ENCODE measurements at places on chromosomes 5 and 9. TPM values are rescaled to one million over a fixed set of nuclear protein-coding genes. Genes with fewer than 3 reads are reported as not detected.
A peak's percentile ranks its signal among the peaks of the same experiment; 100 is the strongest.

- H3K4me1 ChIP-seq, result no peaks in the 10 kb centered on the region
- no peak overlapping the region for H3K27ac ChIP-seq
- H3K4me3 ChIP-seq, result no peak overlapping the region
These were observed 189.4 kb downstream of the CCDC192 start for GRCh38 chr5:127892467-127893207.

The PRRX2 gene
- total RNA-seq, result 1.1 TPM

The CAVIN4 gene
- total RNA-seq, result 230 TPM

DNA sequence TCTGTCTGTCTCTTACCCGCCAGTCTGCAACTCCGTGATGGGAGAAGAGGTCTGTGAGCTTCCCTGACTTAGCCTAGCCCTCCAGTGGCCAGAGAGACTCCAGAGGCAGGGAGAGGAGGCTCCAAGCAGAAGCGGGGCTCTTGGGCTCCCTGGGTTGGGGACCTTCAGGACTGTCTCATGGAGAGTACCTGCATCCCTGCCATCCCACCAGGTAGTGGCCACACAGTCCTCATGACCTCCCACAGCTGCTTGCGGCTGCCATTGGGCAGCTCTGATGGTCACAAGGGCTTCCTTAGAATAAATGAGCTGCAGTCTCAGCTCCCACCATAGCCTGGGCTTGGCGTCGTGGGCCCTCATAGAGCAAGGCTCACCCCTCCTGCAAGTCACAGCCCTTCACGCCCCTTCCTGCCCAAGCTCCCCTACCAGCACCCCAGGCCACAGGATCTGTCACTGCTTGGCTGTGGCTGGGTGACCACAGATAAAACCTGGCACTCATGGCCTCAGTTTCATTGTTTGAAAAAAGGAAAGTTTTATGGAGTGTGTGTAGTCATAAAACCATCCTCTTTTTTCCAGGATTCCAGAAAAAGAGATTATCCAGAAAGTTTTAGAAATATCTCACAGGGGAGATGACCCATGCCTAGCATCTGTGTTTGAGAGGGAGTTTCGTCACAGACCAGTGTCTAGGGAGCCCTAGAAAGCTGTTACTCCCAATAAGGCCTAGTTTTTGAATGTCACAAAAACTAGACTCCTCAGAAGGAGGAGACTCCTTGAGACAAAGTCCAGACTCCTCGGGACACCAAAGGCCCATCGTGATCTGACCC is 48.4 kb downstream of the PPARGC1B start:
- no peaks in the 10 kb centered on the region for H3K27me3 ChIP-seq
- H3K4me1 ChIP-seq, result peaks cover 67% of the 10 kb centered on the region
- no peak for DNase-seq
- no peak overlapping the region for H3K4me3 ChIP-seq

DNA sequence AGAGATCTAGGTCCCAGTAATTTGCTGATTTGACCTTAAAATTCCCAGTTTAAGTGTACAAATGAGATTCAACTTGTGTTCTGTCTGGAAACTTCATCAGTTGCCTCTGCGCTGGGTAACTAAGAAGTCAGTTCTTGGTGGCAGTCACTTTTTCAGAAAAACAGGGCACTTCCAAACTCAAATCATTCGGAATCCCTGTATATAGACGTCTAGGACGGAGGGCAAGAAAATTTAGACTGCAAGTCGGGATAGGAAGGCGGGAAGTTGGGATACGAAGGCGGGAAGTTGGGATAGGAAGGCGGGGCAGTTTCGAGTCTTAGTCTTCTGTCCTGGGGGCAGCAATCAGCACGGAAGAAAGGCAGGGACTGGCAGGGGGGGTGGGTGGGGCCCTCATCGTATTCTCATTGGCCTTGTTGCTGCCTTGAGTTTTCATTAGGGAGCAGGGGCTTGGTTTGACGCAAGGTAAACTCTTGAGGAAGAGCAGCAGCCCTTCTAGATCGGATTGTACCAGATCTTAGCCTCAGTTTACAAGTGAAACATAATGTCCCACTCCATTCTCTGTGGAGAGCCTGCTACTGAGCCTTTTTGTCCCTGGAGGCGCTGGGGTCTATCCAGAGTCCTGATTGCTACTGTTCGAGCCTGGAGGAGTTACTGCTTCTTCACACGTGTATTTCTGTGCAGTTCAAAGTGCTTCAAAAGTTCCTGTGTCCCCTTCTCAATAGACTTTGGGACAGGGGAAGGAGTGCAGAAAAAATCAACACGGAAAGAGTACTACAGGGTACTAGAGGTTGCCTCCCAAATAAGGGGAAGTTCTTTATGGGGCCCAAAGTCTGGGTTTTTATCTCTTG is 2.7 kb upstream of the PURA start:
- peak overlapping the region; percentile 87 for H3K27ac ChIP-seq
- H3K4me1 ChIP-seq, result peaks cover 56% of the 10 kb centered on the region
- no peak overlapping the region for H3K4me3 ChIP-seq
- no peaks in the 10 kb centered on the region for H3K27me3 ChIP-seq

DNA sequence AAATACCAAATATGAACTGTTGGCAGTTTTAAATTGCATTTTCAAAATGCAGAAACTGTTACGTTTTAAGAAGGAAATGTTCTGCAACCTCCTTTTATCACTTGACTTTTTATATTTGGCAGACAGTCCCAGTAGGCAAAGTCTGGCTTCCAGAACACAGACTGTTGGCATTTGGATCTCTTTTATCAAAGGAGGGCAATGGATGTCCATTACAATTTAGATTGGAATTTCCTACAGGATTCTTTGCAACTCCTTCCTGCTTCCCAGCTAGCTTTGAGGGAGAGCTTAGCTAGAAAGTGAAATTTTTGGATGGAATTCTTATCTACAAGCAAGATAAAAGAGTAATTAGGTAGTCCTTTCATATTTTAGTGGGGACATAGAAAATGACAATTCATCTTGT is 142.6 kb downstream of the SLF1 start:
- peaks cover 4% of the 10 kb centered on the region for H3K27me3 ChIP-seq
- no peak for DNase-seq
- H3K4me1 ChIP-seq, result no peaks in the 10 kb centered on the region
- no peak overlapping the region for H3K27ac ChIP-seq
- H3K36me3 ChIP-seq, result no peaks in the 10 kb centered on the region

The DEPDC1B gene
- not detected for total RNA-seq

GRCh38 chr9:106479679-106480078 is 383.3 kb upstream of the ZNF462 start:
- no peak overlapping the region for H3K4me3 ChIP-seq
- no peaks in the 10 kb centered on the region for H3K36me3 ChIP-seq
- peaks cover 16% of the 10 kb centered on the region for H3K4me1 ChIP-seq

- no peak for DNase-seq
- H3K4me1 ChIP-seq, result no peaks in the 10 kb centered on the region
- H3K36me3 ChIP-seq, result no peaks in the 10 kb centered on the region
- no peak overlapping the region for H3K27ac ChIP-seq
These were observed 18.8 kb downstream of the C5orf52 start for GRCh38 chr5:157689942-157690689.

GRCh38 chr9:84744195-84744594 is 74.7 kb downstream of the NTRK2 start:
- H3K27ac ChIP-seq, result no peak overlapping the region
- no peak for DNase-seq
- H3K36me3 ChIP-seq, result no peaks in the 10 kb centered on the region
- no peaks in the 10 kb centered on the region for H3K27me3 ChIP-seq

DNA sequence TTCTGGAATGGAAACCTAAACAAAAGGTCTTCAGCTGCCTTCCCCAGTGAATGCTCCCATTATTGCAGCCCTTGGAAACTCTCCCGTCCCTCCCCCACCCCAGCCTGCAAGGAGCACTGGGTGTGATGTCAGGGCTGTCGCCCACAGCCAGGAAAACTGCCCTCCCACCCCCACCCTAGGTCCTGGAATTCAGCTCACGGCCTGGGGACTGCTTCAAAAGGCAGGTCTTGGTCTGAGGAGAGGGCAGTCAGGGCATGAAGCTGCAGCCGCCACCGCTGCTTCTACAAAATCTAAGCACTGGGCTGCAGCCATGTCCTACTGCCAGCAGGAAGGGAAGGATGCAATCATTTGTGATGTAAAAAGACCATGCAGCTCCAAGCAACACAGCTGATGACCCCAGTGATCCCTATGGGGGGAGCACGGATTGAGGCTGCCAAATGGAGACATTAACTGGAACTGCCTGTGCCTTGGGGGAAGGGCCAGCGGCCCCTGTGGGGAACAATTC is 11.4 kb downstream of the GRHPR start:
- H3K4me3 ChIP-seq, result no peak overlapping the region
- no peak for DNase-seq
- no peaks in the 10 kb centered on the region for H3K27me3 ChIP-seq
- peaks cover 21% of the 10 kb centered on the region for H3K4me1 ChIP-seq
- peaks cover 92% of the 10 kb centered on the region for H3K36me3 ChIP-seq

The TNFSF15 gene
- 0.07 TPM for total RNA-seq

The PCDHB9 gene
- total RNA-seq, result not detected

The NEURL1B gene
- 20.4 TPM for total RNA-seq

DNA sequence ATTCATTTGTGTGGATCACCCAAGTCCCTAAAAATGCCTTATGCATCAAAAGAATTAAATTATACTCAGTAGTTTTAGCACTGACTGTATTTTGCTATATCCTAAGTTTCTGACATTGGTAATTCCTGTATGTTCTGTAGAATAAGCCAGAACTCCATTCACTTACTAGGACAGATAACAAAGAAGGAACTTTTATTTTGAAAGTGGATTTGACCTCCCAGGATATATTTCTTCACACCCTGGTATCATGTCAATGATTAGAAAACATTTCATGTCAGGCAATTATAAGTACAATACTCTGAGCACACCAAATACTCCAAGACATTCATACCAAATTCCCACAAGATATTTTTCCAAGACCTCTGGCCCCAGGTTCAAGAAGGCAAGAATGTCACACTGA is 28.7 kb upstream of the MYOT start:
- peaks cover 49% of the 10 kb centered on the region for H3K4me1 ChIP-seq
- no peaks in the 10 kb centered on the region for H3K36me3 ChIP-seq
- peak overlapping the region; percentile 51 for H3K4me3 ChIP-seq
- H3K27ac ChIP-seq, result peak overlapping the region; percentile 94

The ZFYVE16 gene
- total RNA-seq, result 21.8 TPM

GRCh38 chr5:169978714-169979113 is 1.6 kb downstream of the INSYN2B start:
- no peak for DNase-seq
- no peak overlapping the region for H3K4me3 ChIP-seq
- H3K36me3 ChIP-seq, result no peaks in the 10 kb centered on the region
- H3K27ac ChIP-seq, result no peak overlapping the region
- no peaks in the 10 kb centered on the region for H3K27me3 ChIP-seq

- H3K4me1 ChIP-seq, result no peaks in the 10 kb centered on the region
- no peak for DNase-seq
- H3K27ac ChIP-seq, result no peak overlapping the region
- H3K36me3 ChIP-seq, result no peaks in the 10 kb centered on the region
These were observed 25.9 kb downstream of the GFI1B start for GRCh38 chr9:133004091-133004998.

- H3K27me3 ChIP-seq, result no peaks in the 10 kb centered on the region
- H3K27ac ChIP-seq, result no peak overlapping the region
- H3K36me3 ChIP-seq, result no peaks in the 10 kb centered on the region
These were observed 70.0 kb upstream of the SUSD1 start for GRCh38 chr9:112245126-112245525.

The NUTM2F gene
- total RNA-seq, result not detected

Measured in psoas muscle (tissue), 8 donors.